ENCODE measurements at places on chromosomes 2 and 18.

- no peak for DNase-seq
Observed at GRCh38 chr2:132439703-132440398, 23.2 kb downstream of the GPR39 start.

DNA sequence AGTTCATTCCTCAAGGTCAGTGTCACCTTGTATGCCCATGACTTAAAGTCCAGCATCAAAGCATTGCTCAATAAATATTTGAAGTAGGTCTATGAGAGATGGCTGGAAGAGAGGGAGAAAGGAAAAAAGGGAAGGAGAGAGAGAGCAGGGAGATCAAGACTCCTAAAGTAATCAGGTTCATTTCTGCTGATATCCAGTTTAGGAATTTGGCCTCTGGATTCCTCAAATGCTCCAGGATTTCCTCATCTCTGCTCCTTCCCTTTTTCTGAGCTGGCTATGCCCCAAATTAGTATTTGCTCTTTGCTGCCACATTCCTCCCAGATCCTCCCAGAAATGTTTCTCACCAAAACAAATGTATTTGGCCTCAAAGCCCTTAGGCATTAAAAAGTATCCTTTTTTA, 739.4 kb upstream of the CHAC2 start:
- DNase-seq = no peak

DNA sequence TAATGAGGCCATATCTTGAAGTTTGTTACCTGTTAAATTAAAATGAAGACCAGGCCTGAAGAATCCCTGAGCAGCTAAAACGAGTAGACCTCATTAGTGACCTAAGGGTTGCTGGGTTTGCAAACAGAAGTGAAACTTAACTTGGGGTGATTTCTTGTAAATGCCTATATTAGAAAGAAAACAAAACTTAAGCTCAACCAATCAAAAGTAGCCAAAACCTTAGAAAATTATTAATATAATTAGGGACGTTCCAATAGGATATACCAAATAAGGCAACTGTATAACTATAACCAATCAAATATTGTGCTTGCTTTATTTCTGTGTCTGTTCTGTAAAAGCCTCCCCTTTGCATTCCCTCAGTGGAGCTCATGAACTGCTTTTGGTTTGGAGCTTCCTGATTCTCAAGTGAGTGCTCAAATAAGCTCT, 137.9 kb upstream of the VRK2 start:
- no peak for DNase-seq

DNA sequence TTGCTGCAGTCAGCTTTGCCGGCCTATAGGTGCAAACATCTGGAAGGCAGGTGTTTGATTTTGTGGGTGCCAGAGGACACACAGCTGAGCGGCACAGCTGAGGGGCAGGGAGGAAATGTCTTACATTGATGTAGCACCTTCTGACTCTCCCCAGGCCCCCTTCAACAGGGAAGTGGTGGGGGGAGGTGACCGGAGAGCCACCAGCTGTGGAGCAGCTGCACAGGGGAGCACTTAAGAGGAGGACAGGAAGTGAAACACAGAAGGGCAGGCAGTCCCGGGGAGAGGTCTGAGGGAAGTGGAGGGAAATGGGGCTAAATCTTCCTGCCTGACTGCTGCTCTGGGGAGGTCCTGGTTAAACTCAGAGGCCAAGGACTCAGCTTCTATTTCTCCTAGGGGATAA, 409.1 kb downstream of the TNS1 start:
- no peak for DNase-seq

DNA sequence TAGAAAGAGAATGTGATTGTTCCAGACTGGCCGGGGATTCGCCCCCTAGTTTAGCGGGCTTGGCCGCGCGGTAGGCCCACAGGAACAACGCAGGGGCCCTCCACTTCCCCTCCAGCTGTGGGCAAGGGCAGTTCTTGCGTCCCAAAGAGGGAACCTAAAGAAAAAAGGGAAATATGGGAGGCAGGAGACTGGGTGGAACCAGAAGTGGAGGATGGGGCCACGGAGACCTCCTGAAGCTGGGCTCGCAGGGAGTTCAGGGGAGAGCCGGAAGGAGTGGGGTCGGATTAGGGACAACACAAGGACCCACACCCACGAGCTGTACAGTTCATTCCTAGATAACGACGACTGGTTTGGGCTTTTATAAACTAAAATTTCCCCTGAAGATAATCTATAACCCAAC, 18.2 kb downstream of the GNLY start:
- DNase-seq = no peak

- DNase-seq = no peak
Observed at GRCh38 chr2:15616850-15617777, 25.4 kb downstream of the DDX1 start.

DNA sequence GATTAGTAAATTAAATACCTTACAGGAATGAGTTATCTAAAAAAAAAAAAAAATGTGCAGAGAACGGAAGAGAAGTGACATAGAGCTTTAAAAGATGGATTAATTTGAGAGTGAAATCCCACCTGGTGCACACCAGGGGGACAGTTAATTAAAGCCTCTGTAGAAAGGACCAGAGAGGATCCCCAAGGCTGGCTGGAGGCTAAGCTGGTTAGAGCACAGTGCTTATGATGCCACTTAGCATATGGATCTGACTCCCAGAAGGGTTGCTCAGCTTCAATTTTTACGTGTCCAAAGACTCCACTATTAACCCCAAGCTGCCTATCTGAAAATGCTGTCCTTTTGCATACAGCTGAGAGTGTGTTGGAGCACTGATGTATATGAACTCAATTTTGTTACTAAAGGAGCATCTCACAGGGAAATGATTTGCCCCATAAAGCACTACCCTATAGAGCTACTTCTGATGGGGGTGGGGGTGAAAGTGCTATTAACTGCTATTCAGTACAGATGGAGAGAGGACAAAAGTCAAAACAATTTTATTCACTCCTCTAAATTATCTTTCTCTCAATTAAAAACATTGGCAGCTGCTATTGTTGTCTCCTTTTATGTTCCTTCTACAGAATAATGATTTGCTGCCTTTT, 15.2 kb upstream of the SLC8A1 start:
- no peak for DNase-seq

- DNase-seq = no peak
Observed at GRCh38 chr2:239498576-239498975, 97.8 kb upstream of the HDAC4 start.

DNA sequence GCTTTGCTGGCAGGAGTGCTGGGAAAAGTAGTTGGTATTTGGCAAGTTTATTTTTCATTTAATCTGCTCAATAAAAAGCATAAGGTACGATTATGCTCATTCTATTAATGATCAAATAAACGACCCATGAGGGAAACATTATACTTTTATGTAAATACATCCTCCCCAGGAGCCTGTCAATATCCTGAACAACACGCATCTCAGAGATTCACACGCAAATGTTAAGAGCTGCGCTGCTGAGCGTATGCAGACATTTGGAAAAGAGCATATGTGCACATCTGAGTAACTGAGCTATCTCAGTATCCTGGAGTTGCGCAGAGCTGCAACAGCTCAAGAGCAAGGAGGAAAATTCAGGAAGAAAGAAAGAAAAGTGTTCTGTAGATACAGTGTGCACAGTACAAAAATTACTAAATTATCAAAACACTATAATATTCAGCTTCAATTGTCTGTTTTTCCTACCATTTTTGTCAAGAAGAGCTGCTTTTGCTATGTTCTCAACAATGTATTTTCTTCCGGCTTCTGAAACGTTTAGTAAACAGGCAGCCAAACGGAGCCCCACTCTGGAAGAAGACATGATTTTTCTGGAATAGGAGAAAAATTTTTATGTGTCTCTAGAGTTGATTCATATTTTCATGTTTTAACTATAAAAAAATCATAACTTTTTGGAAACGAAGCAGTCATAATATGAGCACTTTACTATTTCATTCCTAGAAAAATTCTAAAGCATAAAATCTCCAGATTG, 2.4 kb downstream of the FTCDNL1 start:
- no peak for DNase-seq

GRCh38 chr2:40937284-40937683, 485.4 kb upstream of the SLC8A1 start:
- DNase-seq = no peak

DNA sequence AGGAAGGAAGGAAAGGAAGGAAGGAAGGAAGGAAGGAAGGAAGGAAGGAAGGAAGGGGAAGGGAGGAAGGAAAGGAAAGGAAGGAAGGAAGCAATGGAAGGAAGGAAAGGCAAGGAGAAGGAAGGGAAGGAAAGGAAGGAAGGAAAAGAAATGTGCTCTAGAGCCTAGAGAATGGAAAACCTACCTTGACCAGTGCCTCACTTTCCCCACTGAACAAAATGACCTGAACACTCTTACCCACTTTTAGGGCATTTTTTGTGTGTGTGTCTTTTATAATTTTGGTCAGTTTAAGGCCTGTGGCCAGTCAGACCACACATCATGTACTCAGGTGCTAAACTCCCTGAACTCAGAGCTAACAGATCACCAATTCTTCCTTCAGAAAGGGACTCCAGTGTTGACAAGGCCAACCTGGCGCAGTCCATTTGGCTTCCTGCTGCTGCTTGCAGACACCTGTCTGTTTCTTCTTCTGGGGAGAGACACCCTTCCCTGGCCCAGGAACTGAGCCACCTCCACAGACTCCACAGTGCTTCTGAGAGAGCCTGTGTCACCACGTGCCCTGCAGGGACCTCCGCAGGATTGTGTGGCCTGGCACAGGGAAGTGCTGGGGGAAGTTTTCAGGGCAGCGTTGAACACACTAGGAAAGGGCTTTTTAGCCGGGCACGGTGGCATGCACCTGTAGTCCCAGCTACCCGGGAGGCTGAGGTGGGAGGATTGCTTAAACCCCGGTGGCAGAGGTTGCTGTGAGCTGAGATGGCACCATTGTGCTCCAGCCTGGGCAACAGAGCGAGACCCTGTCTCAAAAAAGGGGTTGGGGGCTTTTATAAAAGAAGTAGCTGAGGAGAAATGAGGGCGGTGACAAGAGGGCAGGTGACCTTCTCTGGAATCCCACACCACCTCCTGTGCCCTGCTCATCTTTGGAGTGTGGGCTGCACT, 57.2 kb downstream of the DDX1 start:
- no peak for DNase-seq

DNA sequence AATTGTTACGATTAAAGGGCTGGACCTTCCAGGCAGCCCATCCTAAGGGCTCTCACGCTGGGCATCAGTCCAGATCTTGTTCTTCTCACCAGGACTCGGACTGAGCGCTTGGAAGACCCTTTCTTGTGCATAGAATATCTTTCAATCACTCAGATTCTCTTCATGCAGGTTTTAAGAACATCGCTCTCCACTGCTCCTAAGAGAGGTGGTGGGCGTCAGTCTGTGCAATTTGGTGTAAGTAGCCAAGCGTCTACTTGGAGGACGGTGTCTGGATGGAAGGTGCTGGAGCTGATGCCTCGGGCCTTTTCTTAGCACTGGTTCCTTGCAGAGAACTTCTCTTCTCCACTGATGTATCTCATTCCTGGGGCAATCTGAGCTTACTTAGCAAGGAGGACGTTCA, 68.7 kb downstream of the ASB1 start:
- DNase-seq = no peak

DNA sequence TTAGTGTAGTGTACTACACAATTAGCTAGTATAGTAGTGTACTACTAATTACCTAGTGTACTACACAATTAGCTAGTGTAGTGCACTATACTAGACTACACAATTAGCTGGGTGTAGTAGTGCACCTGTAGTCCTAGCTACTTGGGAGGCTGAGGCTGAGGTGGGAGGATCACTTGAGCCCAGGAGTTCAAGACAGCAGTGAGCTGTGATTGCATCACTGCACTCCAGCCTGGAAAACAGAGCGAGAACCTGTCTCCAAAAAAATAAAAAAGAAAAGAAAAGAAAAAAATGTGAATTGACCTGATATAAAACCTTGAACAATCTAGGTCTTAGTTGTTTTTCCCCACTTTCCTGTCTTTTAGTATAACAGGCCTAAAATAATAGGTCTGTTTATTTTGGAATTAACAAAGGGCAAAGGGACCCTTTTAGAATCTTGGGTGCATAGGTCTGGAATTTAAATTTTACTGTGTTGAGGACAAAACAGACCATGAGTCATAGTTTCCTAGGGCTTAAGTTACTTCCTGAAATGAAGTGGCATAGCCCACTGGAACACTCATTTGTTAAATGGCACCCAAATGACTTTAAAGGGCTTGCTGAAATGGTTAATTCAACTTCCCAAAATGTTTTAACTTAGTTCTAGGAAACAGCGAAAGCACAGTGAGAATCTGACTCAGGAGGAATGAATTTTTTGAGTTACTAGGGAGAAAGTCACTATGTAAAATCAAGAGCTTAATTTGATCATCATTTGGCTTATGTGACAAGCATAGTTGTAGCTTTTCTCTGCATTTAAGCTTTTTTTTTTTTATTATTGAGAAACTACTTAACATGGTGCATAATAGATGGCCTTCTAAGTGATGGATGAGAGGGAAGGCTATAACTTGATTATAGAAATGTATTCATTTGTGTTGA, 50.7 kb upstream of the ARL5A start:
- DNase-seq = no peak
